ENCODE measurements at places on chromosomes 5 and 9.

- DNase-seq: no peak
These were observed 98.6 kb downstream of the YTHDC2 start for GRCh38 chr5:113612060-113612496.

- no peak for DNase-seq
These were observed 44.8 kb downstream of the ROR2 start for GRCh38 chr9:91905237-91905650.

DNA sequence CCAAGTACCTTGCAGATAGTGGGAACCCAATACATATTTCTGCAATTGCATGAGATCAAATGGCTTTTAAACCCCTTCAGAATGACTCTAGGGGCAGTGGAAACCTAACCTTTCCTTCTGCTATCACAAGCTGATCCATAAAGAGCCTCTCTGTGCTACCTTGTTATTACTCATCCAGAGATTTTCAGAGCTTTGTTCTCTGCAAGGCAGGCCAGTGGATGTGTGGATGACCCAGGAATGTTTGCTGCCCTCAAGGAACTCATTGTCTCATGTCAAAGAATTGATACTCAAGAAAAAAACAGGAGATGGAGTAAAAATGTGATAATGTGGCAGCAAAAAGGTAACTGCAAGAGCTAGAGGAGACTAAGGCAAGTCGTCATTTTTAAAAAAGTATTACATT is 164.1 kb downstream of the HMHB1 start:
- DNase-seq: no peak

GRCh38 chr9:68685770-68686169 is 19.3 kb upstream of the PIP5K1B start:
- no peak for DNase-seq
